NCI-H748 treated with DMSO at 0.1 percent for 48 hours (cell line): ENCODE measurements at places on chromosomes 12 and 14.
A peak's percentile ranks its signal among the peaks of the same experiment; 100 is the strongest.

DNA sequence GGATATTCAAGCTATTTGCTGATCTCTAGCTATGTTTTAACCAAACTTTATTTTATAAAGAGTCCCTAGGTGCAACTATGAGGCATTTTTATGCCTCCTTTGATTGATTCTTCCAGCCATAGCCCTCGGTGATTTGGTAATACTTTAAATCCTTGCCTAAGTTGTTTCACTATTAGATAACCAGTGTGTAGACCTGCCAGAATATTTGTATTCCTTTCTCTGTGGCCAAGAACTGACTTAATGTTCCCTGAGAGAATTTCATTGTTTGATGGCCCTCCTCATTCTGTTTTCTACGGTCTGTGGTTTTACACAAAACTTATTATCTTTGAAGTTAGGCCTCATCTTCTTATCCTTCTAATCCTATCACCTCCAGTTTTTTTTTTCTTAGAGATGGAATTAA is 109.7 kb upstream of the MDGA2 start:
- no peak for DNase-seq

- no peak for DNase-seq
These were observed 412.8 kb upstream of the MGAT4C start for GRCh38 chr12:86669010-86669409.

- no peak for DNase-seq
These were observed 78.5 kb downstream of the ST8SIA1 start for GRCh38 chr12:22256041-22256441.

- peak; percentile 94 for DNase-seq
These were observed 12.5 kb downstream of the EGLN3 start for GRCh38 chr14:33938131-33938949.

- no peak for DNase-seq
These were observed 81.2 kb downstream of the PRKD1 start for GRCh38 chr14:29846339-29847055.

DNA sequence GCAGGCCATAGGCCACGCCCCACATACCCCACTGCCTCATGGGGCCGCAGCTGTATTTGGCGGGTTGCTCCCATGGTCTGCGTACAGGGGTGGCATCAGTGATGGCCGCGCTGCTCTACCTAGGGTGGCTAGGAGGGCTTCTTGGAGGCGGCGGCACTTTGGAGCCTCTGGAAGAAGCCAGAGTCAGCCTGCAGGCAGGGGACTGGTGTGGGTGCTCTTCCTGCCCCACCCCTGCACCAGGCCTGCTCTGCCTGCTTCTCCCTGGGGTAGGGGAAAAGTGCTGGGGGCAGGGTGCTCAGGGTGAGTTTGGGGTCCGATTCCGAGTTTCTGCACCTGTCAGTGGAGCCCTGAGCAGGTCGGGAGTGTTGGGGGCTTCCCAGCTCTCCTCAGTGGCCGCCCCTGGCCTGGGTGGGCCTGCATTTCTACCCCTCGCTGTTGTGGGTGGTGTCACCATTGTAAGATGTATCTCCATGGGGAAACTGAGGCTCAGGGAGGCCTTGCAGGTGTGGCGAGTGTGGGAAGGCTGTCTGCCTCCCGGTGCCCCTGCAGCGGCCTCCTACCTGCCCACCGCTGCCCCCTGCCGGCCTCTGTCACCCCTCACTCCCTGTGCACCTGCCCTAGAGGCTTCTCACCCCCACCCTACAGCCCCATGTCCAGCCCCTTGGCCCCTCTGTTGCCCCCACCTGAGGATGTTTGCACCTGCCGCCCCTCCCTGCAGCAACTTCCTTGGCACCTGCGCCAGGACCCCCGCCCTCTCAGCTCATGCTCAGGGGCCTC is 5.5 kb downstream of the CEP170B start:
- DNase-seq: no peak

- DNase-seq: no peak
These were observed 28.2 kb downstream of the FERMT2 start for GRCh38 chr14:52922656-52923055.

DNA sequence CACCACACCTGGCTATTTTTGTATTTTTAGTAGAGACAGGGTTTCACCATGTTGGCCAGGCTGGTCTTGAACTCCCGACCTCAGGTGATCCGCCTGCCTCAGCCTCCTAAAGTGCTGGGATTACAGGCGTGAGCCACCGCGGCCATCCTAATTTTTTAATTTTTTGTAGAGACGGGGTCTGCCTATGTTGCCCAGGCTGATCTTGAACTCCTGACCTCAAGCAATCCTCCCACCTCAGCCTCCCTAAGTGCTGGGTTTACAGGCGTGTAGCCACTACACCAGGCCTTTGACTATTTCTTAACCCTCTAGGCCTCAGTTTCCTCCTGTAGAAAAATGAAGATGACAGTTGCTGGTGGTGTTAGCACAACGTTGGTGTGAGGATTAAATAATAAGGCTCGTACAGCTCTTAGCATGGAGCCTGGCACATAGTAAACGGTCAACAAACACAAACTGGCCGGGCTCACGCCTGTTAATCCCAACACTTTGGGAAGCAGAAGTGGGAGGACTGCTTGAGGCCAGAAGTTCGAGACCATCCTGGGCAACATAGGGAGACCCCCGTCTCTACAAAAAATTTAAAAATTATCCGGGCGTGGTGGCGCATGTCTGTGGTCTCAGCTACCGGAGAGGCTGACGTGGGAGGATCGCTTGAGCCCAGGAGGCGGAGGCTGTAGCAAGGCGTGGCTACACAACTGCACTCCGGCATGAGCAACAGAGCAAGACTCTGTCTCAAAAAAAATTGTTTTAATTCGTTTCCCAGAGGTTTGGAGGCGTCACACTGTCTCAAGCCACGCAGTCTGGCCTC is 979 bp downstream of the DDX54 start:
- peak; percentile 37 for DNase-seq

- DNase-seq: no peak
These were observed 148.4 kb upstream of the SYT10 start for GRCh38 chr12:33587784-33588712.

DNA sequence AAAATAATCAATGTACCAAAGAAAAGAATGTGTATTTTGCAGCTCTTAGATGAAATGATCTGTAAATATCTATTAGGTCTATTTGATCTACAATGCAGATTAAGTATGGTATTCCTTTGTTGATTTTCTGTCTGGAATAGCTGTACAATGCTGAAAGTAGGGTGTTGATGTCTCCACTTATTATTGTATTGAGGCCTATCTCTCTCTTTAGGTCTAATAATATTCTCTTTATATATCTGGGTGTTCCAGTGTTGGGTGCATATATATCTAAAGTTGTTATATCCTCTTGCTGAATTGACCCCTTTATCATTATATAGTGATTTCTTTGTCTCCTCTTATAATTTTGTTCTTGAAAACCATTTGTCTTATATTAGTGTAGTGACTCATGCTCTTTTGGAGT is 885.5 kb upstream of the FOXG1 start:
- DNase-seq: no peak

GRCh38 chr14:51138404-51139103 is 43.6 kb upstream of the TRIM9 start:
- no peak for DNase-seq

- no peak for DNase-seq
These were observed 409.1 kb downstream of the FOXG1 start for GRCh38 chr14:29175706-29176105.

DNA sequence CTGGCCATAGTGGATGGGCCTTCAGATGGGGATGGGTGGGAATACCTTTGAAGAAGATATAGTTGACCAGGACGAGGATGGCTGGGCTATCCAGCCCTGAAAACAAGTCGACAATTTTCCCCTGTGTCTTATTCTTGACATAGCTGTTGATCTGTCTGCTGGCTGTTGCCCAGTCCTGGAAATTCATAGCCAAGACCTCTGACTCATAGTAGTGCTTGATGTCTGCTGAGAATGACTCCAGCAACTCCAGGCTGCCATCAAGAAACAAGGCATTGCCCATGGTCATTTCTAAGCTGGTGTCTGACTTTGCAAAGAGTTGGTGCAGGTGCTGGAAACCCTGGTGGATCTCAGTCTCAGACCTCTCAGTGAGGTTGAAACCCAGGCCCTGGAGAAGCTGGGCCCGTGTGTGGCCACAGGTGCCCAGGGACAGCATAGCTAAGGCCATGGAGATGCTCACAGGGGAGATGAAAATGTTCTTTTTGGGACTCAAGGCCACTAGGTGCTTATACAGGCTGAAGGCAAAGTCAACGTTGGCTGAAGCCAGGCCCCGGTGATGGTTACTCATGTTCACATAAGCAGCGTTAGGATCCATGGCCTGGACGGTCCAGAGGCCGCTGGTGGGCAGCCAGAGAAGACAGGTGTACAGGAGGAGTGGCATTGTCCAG is 9.0 kb downstream of the SERPINA6 start:
- no peak for DNase-seq

- no peak for DNase-seq
These were observed 229.5 kb upstream of the PLXNC1 start for GRCh38 chr12:93918900-93919299.

DNA sequence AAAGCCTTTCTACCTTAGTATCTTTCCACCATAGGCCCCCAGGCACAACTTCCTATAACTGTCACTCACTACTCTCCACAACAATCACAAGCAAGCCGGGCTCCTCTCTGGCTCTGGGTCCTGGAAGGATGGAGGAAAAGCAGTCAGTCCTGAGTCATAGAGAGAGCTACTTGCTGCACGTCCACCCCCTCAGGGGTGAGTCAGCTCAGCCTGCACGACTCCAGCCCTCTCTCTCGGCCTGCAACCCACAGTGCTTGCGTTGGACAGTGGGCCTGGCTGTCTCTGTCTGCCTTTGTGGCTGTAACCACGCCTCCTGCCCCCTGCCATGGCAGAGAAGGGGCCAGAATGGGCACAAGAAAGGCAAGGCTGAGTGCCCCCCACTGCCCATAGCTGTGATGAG is 154.1 kb upstream of the FKBP4 start:
- no peak for DNase-seq

DNA sequence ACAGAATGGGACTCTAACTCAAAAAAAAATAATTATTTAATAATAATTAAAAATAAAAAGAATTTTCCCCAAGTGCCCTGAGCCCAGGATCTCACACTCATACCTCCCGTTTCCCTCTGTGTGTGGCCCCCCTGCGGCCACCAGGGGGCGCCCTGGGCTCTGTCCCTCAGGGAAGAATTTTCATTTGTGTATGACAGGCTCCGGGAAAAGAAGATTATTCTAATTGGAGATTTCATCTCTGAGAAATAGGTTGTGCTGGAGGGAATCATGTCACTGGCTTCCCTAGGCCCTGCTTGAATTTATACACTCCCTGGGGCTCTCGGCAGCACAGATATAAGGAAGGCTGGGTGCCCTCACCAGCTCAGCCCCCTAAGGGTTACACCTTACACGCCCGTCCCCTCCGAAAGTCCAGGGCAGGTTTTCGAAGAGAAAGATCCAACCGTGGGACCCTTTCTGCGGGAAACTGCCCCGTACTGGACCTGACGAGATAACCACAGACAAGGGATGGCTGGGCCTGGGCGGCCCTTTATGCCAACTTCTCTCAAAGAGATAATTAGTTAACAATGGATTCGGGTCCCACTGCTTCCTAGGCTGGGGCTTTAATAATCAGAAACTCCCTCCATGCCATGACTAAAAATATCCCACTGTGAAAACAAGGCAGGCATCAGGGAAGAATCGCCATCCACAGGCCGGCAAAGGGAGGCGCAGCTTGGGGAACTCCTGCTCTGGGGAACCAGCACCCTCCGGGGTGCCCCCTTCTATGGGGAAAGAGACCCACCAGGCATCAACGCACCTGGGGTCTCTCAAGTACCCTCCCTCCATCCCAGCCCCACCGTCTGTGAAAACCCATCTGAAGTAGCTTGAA is 80.7 kb downstream of the KDM2B start:
- DNase-seq: peak; percentile 53

GRCh38 chr14:28876572-28876945 is 110.0 kb downstream of the FOXG1 start:
- DNase-seq: peak; percentile 96

- peak; percentile 81 for DNase-seq
These were observed 118.6 kb upstream of the SYT1 start for GRCh38 chr12:78746001-78746400.

DNA sequence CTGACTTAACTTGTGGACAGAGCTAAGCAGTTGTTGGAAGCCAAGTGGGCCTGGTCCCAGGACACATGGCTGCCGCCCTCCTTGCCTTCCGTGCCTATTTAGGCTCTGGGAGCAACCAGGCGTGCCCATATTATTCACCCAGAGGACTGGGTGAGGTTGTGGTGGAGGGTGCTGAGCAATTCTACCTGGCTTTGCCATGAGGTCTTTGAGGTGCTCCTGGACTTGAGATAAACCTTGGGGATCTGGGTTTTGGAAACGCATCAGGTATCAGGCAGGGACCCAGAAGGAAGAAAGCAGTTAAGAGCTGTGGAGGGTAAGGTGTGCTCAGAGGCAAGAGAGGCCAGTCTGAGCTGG is 60.1 kb downstream of the EMP1 start:
- no peak for DNase-seq

DNA sequence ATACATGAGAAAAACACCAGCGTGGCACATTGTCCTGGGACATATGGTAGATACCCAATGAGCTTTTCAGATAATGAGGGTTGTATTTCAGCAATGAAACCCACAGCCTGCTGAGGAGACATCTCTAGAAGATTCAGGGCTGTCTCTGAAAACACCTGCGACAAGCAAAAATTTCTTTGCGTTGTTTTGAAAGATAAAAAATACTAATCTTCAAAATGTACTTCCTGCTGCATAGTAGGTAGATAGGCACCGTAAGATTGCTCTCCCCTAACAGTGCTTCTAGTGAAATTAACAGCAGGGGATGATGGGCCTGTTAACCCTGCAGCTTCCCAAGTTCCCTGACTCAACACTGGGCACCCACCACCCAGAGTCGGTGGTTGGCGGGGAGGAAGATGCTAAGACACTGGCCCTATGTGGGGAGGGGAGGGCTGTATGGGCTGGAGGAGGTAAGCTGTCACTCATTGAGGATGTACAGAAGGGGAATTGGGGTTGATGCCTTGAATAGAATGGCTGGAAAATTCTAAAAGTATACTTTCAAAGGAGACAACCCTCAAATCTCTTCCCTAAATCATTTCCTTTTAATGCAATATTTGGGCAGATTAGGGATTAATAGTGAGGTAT is 20.0 kb downstream of the ZFP36L1 start:
- no peak for DNase-seq

- DNase-seq: no peak
These were observed 26.3 kb downstream of the BATF start for GRCh38 chr14:75548544-75548943.

- no peak for DNase-seq
These were observed 139.3 kb downstream of the CALM1 start for GRCh38 chr14:90536092-90536491.

GRCh38 chr14:90412058-90412457 is 15.2 kb downstream of the CALM1 start:
- DNase-seq: no peak

- DNase-seq: no peak
These were observed 1.4 kb downstream of the C1RL start for GRCh38 chr12:7107636-7108002.

GRCh38 chr12:47772094-47772660 is 861 bp upstream of the SLC48A1 start:
- no peak for DNase-seq

- peak; percentile 97 for DNase-seq
These were observed at the start of gene ASCL1 for GRCh38 chr12:102957339-102958050. Gene ASCL1, plus strand, starts transcription at chr12:102957674. Its CDS starts 571 bp downstream, at chr12:102958245.

DNA sequence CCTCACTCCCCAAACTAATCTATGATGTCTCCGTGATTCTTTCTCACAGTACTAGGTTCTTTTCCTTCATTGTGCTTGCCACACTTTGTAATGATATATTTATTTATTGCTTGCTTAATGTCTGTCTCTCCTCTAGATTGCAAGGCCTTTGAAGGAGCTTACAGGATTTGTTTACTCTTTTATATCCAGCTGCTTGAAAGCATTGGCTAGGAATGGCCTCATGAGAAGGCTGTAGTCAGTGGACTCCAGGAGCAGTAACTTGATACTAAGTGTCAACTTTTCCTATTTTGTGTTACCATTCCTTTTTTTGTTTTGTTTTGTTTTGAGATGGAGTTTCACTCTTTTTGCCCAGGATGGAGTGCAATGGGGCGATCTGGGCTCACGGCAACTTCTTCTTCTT is 7.3 kb upstream of the FAM234B start:
- no peak for DNase-seq
